ENCODE measurements at places on chromosomes 13 and 19.

DNA sequence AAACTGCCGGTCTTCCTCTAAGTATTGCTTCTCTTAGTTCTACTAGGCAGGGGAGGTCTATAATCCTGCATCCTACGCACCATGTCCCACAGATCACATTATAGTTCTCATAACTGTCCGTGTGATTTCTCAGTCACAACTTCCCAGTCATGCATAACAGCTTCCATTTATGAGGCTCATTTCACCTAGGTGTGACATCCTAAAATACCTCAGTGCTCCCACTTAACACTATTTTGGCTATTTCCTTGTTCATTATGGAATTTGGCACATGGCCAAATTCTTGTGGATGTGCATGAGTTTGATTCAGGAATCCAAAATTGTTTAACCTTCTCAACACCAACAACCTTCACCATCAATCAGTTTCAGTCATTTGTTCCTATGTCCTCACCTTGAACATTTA is 989.9 kb downstream of the OLFM4 start:
- DNase-seq, result no peak

DNA sequence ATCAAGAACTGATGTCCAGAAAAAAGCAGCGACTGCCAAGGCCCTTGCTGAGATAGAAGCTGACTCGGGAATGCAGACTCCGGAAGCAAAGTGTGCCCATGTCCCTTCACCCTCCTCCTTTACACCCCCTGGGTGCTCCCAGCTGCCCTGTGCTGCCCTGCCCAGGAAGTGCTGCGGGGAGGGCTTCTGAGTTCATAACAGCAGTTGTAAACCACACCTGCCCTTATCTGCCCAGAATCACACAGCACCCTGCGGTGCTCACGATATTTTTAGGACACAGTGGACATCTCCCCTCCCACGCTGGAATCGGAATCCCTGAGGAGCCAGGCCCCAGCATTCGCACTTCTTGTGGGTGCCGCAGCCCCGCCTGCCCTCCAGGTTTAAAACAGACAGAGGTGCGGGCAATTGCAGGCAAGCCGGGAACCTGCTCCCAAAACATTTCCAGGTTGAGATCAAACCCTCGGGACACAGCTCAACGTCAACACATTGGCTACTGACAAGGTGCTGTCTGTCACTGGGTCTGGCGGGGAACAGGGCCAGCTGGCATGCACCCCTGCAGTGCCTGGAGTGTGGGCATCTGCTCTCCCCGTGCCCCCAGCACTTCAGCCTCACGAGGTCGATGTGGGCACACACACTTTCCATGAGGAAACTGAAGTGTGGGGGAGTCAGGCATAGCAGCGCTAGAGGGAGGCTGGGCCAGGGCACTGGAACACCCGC is 36.8 kb downstream of the RAB20 start:
- DNase-seq, result peak; percentile 84

- no peak for DNase-seq
Measured at GRCh38 chr19:5225486-5226345, 114.9 kb downstream of the PTPRS start.

GRCh38 chr13:33184112-33184490 is 101.5 kb downstream of the STARD13 start:
- DNase-seq, result no peak

GRCh38 chr19:38270587-38271167 is 6.3 kb downstream of the SPINT2 start:
- no peak for DNase-seq

DNA sequence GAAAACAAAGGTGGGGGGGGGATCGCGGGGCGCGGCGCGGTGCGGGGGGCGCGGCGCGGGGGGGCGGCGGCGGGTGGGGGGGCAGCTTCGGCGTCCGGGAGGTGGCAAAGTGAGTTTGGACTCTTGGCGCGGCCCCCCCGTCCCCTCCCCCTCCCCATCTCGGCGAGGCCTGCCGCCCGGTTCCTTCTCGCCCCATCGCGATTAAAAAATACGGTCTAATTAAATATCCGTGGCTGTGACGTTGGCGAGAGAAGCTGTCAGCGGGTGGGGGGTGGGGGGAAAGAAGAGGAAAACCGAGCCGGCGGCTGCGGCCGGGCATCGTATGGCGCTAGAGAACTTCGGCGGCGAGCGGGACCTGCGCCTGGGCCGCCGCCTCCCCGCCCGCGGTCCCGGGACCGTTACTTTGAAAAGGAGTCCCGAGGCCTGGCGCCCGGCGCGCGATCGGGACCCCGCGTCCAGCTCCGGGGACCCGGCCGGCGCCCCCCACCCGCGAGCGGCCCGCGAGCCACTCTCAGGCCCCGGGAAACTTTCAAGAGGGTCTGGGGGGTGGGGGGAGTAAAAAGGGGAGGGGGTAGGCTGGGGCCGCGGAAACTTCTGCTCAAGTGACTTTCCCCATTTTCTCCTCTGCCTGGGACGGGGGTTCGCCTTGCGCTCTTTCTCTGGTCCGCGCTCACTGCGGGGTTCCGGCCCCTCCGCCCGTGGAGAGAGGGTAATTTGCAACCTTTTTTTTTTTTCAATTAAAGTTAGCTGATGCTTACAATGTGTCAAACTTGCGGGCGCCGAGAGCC is 146.3 kb upstream of the ZNF536 start:
- no peak for DNase-seq

GRCh38 chr19:50882188-50882587 is 8.9 kb downstream of the KLK2 start:
- DNase-seq, result no peak

DNA sequence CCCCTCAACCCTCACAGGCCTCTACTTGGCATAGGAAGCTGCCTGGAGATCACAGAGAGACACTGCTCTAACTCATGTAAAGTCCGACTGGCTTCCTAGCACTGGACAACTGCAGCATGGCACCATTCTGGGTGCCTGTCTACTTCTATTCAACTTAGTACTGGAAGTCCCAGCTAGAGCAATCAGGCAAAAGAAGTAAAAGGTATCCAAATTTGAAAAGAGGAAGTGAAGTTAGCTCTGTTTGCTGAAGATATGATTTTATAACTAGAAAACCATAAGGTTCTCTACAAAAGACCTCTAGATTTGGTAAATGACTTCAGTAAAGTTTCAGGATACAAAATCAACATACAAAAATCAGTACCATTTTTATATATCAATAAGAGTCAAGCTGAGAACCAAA is 1017.6 kb downstream of the PCDH9 start:
- DNase-seq, result no peak

Measured in left cardiac atrium (tissue), 4 donors.